ENCODE measurements at places on chromosomes 1 and 21. TPM values are rescaled to one million over a fixed set of nuclear protein-coding genes. Genes with fewer than 3 reads are reported as not detected.

Gene SMCP
- total RNA-seq: not detected

Gene DLGAP3
- total RNA-seq: 0.83 TPM

- no peak for DNase-seq
Observed at GRCh38 chr1:54498383-54499096, 49.5 kb upstream of the ACOT11 start.

DNA sequence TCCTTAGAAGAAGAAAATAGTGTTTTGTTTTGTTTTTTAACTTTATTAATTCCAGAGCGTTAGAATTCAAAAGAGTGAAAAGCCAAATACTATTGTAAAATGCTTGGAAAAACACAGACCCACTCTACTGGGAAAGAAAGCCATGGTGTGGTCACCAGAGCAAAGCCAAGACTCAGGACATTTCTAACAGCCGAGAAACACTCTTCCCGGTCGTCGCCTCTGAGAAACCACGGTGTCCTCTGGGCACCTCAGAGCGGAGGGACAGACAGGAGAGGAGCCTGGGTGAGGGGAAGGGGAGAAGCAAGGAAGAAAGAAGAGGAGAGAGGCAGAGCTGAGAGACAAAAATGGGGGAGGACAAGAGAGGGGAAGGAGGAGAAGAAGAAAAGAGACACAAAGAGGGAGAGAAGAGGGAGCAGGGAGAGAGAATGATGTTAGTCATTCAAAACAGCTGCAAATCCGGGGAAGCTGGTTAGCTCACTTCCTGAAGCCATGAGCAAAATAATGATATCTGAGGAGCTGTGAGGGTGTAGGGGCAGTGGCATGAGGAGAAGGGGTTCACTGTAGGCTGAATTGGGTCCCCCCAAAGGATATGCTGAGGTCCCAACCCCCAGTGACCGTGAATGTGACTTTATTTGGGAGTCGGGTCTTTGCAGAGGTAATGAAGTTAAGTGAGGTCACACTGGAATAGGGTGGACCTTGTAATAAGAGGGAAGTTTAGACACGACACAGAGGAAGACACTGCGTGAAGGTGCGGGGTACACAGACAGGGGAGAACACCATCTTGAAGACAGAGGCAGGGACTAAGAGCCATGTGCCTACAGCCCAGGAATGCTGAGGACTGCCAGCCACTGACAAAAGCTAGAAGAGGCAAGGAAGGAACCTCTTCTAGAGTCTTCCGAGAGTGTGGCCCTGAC lies 58.2 kb upstream of the DMRTB1 start:
- no peak for DNase-seq

DNA sequence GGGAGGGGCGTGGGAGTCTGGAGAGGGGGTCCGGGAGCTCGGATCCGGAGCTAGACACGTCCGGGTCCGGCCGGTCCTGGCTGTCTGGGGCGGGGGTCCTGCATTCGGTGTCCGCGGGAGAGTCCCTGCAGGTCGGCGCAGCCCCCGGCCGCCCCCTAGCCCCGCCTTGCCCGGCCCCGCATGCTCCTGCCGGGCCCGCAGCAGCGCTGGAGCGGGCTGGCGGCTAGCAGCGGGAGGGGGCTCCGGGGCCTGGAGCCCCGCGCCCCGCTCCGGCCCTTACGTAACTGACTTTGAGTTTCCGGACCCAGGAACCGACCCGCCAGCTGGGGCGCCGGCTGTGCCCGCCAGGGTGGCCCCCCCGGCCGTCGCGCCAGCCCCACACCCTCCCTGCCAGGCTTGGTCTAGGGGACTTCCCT lies 26.9 kb upstream of the EPB41 start:
- no peak for DNase-seq

DNA sequence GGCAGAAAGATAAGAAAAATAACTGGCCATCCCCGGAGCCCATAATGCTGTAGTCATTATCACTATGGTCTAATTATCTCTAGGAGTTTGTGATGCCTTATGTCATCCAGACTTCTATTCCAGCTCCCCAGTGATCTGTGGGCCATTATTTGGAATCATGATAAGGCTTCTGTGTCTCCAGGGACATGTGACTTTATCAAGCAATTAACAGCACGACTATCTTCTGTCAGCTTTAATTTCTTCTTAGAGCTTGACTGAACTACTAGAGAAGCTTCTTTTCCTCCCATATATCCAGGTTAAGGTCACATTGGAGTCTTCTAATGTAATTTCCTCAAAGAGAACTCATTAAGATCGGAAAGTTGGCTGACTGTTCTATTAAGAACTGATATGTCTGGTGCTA lies 100.4 kb downstream of the LHX8 start:
- DNase-seq: no peak

DNA sequence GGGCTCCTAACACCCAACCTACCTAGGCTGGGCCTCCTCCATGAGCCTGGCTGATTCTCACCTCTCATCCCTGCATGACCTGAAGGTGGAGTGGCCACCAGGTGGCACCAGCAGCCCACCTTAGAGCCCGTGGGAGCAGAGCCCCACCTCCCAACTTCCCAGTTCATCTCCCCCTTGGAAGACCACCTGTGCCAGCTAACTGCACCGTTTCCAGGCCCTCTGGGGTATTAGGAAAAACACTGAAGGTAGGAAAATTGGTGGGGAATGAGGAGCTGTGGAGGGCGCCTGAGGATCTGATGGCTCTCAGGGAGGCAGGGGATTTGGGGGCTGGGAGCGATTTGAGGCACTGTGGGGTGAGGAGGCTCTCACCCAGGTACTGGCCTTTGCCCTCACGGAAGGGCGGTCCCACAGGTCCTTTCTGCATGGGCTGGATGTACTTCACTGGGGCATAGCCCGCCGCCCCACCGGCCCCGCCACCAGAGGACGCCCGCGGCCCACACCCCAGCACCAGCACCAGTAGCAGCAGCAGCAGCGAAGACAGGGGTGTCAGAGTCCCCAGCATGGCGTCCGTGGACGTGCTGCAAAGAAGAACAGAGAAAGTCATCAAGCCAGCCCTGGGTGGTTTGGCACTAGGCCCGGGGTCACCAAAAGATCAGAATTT lies 11.1 kb downstream of the ADPRS start:
- DNase-seq: no peak

DNA sequence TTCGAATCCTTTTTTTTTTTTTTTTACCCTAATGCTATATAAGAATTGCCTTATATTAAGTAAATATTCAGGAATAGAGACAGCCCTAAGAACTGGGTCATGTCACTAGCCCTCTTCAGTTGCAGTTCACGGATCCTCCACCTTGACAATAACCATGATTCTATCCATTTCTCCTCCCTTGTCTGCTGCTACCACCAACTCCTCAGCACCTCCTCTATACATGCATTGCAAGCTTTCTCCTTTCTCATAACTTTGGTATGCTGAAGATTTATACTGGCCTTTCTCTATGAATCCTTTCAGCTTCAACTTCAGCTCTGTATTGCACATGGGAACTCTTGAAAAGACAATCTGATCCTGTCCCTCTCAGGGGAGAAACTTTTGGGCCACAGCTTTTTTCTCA lies 14.3 kb upstream of the DR1 start:
- no peak for DNase-seq

GRCh38 chr21:25441835-25442234 lies 165.4 kb downstream of the MRPL39 start:
- no peak for DNase-seq

DNA sequence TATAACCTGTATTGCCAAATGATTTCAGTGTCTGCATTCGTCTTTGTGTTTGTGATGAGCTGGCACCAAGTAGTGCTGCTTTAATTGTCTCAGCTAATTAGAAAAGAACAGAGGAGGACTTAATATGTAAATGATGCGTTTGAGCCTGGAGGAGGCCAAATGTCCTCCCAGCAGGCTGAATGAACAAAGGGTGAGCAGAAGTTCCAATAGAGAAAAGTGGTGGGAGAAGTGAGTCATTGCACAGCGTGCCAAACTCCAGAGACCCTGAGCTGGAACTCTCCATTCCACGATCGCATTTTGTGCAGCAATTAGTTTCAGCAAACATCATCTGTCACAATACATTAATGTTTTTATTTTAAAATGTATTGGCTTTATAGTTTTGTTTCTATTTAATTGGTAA lies 17.9 kb downstream of the ETV3L start:
- DNase-seq: peak; percentile 77

DNA sequence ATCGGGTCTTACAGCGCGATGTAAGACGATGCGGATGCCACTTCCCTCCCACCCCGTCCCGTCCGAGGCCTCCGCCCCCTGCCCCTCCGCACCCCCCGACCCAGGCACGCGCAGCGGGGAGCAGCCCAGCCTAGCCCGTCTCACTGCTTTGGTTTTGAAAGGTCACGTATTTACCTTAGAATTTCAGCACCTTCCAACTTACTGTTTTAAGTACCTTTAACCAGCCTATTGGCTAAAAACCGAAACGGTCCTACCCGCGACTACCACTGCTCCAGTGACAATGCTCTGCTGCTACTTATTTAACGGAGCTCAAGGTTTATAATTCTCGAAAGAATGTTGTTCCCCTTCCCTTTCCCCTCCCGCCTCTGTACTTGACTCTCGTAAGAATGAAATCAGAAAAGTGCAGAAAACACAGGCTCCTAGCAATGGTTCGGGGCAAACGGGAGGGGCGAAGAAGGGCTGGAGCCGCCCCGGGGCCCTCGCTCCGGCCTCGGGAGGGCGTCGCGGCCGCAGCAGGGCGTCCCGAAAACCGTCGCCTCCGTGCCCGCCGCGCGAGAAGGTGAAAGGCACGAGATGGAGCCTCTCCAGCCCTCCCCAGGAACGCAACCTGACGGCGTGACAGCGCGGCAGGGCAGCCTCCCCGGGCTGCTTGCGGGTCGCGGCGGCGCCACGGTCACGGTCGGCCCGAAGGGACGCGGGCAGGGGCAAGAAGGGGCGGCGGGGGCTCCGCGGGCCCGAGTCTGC lies 667 bp downstream of the TMEM50B start:
- no peak for DNase-seq

GRCh38 chr1:76824106-76824505 lies 43.2 kb upstream of the ST6GALNAC5 start:
- DNase-seq: no peak

- DNase-seq: no peak
Observed at GRCh38 chr1:49298304-49298703, 521.6 kb upstream of the BEND5 start.

DNA sequence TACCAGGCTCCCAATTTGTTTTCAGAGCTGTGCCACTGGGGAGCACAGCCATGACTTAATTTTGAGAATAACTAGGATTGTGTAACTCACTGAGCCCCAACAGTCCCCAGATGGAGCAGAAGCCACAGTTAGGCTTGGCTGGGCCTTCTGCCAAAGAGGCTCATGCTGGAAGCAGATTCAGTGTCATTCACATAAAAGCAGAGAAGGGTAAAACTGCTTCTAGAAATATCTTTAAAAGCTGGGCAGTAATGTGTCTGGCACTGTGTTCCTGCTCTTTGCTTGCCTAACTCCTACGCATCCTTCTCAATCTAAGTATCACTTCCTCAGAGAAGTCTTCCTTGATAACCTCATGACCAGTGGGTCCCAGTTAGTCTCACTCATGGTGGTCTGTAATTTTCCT lies 20.3 kb downstream of the STK40 start:
- no peak for DNase-seq

DNA sequence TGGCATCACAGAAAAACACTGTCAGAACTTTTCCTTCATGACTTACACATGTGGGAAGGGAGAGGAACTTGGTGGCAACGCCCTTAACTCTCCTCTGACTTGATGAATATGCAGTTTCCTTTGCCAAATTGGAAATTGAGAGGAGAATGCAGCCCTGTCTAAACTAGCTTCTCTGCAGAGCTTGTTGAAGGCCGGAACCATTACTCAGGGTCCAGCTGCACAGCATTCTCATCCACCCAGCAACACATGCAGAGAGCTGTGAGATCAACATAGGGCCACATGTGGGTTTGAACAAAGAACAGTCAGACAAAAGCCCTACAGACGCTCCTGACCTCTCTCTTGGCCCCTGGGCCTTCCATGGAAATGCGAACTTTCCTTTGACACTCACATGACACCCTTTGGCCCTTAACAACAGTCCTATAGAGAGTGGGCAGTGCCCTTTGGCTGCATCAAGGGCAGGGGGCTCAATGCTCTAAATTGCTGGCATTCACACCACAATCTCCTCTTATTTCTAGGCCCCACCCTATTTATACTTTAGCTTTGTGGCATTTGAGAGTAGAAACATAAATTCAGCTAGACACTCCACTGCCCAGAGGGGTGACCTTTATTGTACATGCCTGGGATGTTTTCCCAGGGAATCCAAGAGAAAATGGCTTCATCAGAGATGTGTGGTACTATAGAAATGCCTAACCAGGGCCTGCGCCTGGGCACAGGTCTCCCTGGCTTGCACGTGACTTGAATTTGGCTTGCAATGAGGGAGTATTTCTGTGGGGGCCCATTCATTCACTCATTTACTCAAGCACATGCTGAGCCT lies 64.4 kb downstream of the CDC7 start:
- peak; percentile 70 for DNase-seq

DNA sequence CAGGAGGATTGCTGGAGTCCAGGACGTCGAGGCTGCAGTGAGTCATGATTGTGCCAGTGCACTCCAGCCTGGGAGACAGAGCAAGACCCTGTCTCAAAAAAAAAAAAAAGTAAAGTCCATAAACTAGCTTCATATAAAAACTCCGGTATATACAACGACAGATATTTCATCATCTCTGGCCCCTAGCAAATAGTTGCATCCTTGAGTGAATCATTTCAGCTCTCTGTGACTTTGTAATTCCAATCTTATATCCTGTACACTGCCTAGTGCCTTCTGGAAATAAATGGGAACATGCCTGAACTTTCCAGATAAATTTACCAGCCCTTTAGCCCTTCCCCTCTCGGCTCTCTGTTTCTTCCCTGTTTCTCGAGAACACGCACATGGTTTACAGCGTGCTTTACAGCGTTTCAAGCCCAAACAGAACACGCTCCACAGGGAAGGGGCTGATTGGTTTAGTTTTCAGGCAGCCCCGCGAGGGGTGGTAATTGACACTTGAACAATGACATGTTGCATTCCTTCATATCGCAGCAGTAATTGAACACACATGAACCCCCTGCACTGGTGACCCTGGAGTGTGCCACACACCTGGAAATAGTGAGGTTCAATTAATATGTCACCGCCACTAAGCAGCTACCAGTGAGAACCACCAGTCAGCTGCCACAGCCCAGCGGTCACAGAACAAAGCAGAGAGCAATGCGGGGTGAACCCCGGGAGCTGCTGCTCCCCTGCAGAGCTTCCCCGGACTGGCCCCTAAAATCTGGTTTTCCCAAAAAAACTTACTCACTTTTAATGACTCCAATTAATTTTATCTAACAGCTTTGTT lies 35.7 kb upstream of the SIM2 start:
- no peak for DNase-seq

- no peak for DNase-seq
Observed at GRCh38 chr1:5311634-5312292, 657.4 kb downstream of the AJAP1 start.
